ENCODE measurements at places on chromosomes 7 and 10.

DNA sequence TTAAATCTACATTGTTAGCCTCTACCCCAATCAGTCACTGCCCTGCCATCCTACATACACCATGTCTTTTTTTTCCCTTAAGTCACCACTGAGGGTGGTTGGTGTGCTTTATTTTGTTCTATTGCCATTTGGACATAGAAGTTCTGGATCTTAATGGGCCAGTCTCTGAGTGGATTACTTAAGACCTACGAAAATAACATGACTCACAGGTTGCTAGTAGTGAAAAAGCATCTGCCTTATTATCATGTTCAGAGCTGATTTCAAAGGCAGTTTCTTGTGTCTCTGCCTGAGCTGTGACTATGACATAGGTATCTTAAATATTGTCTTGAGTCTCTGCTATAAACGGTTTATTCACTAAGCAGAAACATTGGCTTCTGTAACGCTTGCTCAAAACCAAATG, 410.8 kb downstream of the MDFIC start:
- no peak for DNase-seq

DNA sequence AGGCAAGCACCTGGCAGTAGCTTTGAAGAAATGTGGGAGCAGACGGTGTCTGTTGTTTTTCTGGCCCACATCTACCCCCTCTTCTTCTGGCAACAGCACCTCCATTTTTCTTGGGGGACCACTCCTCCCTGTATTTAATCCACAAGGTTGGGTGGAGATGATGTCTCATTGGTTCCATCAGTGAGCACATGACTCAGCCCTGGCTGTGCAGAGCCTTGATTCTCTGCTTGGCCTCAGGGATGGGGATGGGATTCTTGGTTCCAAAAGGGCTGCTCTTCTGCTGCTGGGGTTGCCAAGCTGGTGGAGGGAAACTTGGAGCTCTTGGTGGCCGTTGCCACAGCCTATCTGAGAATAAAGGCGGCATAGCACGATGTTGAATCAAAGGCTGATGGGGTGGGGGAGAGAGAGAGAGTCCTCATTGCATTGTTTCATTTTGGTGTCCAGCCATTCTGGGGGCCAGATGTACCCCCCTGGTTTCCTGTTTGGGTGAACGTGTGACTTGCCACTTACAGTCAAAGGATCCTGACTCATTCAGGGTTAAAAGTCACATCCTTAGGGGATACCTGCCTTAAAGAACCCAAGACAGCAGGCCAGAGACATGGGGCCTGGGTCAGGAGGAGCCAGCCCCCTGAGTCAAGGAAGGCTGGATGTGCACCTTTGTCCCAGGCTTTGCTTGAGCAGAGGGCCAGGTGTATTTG, 25.9 kb downstream of the GRK5 start:
- DNase-seq = no peak

DNA sequence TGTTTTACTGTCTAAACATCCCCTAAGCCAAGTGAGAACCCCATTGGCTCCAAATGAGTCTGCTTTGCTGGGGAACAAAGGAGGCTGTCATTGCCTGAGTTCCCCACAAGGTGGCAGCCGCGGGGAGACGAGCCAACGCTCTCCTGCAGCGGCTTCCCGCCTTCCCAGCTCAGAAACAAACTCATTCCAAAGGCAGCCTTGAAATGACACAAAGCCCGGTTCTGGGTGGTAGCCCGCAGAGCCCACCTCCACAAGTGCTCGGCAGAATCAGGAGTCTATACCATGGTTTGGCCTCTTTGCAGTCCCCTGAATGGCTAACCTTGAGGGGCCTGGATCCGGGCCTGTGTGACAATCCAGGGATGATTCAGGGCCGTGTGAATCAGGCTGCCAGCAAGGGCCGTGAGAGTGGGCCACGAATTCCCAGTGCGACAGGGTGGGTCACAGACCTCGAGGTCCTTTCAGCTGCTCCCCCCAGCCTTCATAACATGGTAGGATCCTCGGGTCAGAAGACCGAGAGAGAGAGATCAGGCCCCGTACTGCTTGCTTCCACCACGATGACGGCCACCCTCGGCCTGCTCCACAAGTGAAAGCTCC, 79.7 kb downstream of the DLG5 start:
- DNase-seq = no peak

DNA sequence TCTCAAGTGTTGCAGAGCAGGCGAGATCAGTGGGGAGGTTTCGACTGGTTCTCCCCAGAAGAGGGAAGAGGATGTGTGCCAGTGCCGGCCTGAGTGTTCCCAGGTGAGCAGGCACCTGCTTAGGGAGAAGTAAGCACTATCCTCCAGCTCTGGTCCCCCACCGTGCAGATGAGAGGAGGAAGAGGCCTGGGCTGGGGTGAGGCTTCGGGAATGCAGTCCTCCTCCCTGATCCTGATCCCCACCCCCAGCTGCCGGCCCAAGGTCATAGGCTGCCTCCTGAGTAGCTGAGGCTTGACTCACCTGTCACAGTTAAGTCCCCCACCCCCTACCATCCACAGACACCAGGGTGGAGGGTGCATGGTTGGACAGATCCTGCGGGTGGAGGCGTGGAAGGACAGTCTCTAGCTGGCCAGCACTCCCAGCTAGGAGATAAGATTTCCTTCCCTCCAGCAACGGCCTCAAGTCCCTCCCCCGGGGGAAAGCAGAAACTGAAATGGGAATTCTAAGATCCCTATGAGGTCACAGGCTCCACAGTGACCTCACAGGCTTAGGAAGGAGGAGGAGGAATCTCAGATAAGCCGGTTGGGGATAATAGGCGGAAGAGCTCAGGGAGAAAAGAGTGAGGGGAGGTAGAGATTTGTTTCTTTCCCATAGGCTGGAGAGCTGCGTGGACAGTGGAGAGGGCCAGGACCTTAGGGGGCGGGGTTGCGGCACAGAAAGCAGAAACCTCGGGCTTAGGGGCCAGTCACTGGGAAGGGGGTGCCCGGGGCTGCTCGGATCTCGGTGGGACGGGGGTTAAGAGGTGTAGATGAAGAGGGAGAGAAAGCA, 1.0 kb downstream of the LRCH4 start:
- peak; percentile 20 for DNase-seq

DNA sequence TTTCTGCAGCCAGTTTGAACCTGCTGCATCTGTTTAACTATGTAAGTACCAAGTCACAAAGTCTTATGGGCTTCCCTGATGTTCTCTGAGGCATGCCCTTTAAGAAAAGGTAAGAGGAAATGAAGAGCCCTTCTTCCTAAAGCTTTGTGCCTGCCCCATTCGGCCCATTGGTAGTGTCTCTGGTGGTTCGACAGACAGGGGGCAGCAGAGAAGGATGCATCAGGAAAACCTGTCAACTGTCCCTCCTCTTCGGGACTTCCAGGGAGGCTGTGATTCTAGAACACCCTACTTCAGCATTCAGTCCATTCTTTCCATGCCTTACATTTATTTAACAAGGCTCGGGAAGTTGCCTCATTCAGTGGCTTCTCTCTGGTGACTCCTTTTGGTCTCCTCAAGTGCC, 1.9 kb upstream of the SFRP4 start:
- DNase-seq = no peak

- DNase-seq = no peak
Observed at GRCh38 chr10:77290528-77291155, 347.0 kb downstream of the KCNMA1 start.

DNA sequence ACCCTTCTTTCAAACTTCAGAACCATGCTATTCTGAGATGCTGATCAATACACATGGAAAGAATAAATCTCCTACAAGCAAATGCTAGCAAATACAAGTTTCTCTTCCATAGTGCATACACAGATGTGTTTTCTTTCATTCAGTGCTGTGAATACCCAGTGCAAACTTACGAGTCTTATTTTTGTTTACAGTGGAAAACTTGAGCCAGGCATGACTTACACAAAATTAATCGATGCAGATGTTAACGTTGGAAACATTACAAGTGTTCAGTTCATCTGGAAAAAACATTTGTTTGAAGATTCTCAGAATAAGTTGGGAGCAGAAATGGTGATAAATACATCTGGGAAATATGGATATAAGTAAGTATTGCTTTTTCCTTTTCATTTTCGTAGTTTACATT, 48.8 kb downstream of the PNLIPRP3 start:
- no peak for DNase-seq

DNA sequence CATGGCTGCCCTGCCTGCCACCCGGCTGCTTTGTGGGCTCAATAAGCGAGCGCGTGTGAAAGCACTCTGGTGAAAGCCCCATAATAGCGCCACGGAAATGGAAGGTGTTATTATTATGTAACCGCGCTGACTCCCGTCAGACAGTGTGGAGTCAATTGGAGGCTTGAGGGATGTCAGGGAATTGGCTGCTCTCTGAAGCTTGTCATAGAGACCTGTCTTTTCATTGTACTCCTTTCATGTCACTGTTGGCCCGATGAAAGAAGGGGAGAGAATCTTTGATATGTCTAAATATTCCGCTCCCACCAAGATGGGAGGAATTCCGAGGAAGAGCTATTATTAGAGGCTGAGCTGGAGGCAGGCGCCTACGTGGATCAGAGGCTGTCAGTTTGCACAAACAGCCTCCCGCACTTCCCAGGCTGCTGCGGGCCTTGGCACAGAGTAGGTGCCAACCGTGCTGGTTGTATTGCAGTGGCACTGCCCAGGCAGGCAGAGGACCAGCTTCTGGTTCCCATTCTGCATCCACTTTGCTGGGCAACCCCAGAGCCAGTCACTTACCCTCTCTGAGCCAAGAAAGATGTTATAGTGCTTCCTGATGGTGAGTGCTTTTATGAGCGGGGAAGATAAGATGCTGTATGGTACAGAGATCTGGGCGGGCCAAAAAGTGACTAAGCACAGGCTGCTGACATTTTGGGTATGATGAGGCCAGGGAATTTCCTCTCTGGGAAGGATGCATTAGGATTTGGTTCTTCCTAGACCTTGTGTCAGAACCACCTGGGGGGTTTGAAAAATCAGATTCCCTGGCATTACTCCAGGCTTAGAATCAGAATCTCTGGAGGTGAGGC, 151.4 kb downstream of the RPS24 start:
- DNase-seq = no peak

DNA sequence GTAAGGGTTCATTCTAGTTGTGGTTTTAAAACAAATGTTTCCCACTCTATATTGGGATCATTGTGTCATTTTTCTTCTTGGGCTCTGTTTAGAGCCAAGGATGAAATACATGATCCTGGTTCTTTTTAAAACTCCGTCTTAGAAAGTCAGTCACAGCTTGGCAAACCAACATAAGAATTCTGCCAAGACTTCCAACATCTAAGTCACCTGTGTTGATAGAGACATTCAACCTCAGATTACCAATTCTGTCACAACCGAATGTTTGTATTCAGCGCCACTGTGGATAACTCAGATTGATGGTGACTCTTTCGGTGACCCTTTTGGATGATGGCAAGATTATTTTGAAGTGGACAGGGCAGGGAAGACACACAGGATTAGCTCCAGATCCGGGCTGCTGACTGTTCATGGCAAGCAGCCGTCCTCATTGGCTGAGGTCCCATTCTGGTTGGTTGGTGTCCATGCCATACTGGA, 255.4 kb downstream of the ARHGAP21 start:
- DNase-seq = no peak

DNA sequence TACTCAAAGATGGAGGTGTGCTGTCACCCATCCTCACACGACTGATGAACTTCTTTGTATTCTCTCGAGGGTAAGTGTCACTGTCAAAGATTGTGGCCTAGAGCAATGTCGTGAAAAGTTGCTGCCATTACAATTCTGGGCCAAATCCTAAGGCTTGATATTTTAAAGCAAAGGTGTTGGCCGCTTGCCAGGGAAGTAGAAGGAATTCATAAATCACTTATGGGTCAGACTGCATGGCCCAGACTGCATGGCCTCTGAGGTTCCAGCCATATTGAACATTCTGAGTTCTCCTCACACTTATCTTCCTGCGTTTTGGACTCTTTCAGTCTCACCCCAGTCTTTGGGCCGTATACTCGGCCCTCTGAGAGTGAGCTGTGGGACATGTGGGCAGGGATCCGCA, 8.6 kb downstream of the MEST start:
- DNase-seq = no peak

Measured in NCI-H510A (cell line).